NCI-H1092 treated with DMSO at 0.1 percent for 48 hours (cell line): ENCODE measurements at places on chromosomes 12 and 14.

DNA sequence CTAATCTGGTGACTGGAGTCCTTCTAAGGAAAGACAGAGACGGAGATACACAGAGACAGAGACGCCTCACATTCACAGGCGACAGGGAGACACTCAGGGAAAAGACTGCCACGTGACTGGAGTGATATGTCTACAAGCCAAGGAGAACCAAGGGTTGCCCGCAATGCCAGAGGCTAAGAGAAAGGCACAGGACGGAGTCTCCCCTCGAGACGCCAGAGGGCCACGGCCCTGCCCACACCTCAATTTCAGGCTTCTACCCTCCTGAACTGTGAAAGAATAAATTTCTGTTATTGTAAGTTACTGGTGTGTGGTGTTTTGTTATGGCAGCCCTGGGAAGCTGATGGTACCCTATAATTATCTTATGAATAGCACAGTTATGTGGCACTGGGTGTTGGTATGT is 11.6 kb upstream of the RAN start:
- DNase-seq = no peak

DNA sequence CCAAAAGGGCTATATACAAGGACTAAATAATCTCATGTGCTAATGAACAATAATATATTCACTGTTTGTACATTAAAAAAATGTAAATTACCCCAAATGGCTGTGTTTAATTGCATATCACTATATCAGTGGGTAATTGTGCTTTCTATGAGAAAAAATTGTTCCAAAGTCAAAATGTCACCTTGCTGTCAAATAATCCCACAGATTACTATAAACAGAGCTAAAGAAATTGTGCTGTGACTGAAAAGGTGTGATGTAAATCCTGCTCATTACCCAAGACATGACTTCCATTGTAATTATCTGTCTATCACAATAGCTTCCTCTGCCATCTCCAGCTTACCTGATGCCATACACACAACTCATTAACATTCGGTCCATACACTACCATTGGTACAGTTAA is 70.3 kb downstream of the ATP23 start:
- DNase-seq = no peak

DNA sequence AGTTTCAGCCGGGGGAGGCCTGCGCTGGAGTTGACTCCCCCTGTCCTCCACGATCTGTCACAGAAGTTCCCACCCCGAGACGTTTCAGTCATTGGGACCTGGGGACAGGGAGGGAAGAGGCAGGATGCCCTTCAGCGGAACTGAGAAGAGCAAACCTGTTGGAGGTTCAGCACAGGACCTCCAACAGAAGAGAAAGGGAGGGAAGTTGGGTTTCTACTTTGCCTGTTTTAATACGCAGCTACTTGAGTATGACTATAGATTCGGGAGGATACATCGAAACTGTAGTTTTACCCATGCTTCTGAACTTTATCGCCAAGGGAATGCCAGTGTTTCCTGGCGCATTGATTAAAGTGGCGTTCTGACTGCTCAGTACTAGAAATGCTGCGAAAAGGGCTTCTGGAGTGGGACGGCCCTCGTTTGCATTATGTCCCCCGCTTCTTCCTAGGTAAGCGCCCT is 2.3 kb upstream of the DUSP6 start:
- DNase-seq = peak; percentile 16

- DNase-seq = no peak
Observed at GRCh38 chr12:12823300-12823699, 10.2 kb downstream of the DDX47 start.

GRCh38 chr12:31560516-31560915 is 30.4 kb downstream of the DENND5B start:
- DNase-seq = no peak

DNA sequence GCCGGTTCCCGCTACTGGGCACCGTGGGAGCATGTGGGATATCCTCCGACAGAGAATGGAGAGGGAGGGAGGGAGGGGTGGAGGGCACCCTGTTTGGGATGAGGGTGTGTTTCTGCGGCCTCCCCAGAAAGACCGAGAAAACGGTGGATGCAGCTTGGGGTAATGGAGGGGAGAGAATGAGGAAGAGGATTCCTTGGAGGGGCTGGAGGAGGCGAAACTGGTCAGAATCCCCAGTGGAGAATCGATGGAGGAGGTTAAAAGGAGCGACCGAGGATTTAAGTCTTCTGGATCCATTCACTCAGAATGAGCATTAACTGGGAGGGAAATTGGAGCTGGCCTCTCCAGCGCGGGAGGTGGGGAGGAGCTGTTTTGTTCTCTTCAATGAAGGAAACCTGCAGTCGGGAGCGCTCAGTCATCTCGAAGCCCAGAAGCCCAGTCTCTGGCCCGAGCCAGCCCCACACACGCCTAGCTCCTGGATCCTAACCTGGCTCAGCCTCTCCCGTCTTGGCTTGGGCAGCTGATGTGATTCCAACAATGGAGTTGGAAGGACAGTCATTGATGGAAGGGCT is 581 bp downstream of the ARG2 start:
- peak; percentile 25 for DNase-seq
